ENCODE measurements at places on chromosomes 1 and 21. TPM values are rescaled to one million over a fixed set of nuclear protein-coding genes. Genes with fewer than 3 reads are reported as not detected.

SV2A gene
- 0.51 TPM for total RNA-seq

PRRC2C gene
- total RNA-seq, result 45.7 TPM

PIGC gene
- total RNA-seq, result 13.5 TPM

G0S2 gene
- 460 TPM for total RNA-seq

LCA5L gene
- total RNA-seq, result 0.46 TPM

CFAP74 gene
- not detected for total RNA-seq

DNA sequence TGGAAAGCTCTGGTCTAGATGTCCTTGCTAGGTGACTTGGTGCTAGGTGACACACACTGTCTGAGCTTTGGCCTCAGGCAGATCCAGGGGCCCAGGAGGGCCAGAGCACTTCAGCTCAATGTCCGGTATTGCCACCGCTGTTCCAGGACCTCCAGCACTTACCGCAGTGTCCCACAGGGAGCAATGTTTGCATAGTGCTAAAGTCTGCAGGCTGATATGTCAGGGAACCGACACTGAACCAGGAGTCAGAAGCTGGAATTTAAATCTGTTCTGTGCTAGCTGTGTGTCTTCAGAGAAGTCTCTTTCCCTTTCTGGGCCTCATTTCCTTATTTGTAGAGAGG, 19.3 kb downstream of the DHCR24 start:
- no peak for DNase-seq

- no peak for DNase-seq
Observed at GRCh38 chr1:216437603-216438002, 14.4 kb upstream of the USH2A start.

GRCh38 chr1:77540501-77541161, 141.8 kb downstream of the ZZZ3 start:
- DNase-seq, result no peak

GRCh38 chr1:45640293-45640692, 16.4 kb upstream of the CCDC17 start:
- no peak for DNase-seq

- DNase-seq, result no peak
Observed at GRCh38 chr1:209838537-209838936, 10.8 kb downstream of the UTP25 start.

DNA sequence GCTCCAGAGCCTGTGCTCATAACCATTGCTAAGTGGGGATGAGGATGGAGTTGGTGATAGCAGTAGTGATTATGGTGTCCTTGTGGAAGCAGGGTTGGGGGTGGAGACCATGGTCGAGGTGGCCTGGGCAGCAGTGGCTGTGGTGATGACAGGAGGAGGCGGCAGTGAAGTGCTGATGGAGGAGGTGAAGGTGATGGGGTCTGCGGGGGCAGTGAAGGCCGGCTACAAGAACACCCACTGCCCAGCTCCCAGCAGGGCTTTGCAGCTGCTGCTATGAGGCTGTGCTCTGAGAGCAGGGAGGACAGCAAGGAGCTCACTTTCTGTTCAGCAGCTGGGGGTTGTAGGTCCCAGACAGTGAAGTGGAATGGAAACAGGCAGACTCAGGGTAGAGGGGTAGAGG, 15.6 kb upstream of the DMBX1 start:
- DNase-seq, result no peak

DNA sequence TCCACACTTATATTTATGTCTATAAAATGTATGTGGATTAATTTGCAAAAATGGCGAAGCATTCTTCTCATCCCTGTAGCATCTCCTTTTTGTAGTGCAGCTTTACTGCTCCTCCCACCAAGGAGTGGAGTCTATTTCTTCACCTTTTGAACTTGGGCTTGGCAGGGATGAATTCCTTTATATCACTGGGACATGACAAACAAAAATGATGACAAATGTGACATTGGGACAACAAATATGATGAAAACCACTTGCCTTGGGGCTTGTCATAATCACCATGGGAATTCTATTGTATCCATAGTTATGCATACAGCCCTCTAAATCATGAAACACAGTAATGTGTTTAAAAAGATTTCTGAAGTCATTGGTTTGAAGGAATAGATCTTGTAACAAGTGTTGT, 155.0 kb downstream of the TNFSF18 start:
- DNase-seq, result no peak

DNA sequence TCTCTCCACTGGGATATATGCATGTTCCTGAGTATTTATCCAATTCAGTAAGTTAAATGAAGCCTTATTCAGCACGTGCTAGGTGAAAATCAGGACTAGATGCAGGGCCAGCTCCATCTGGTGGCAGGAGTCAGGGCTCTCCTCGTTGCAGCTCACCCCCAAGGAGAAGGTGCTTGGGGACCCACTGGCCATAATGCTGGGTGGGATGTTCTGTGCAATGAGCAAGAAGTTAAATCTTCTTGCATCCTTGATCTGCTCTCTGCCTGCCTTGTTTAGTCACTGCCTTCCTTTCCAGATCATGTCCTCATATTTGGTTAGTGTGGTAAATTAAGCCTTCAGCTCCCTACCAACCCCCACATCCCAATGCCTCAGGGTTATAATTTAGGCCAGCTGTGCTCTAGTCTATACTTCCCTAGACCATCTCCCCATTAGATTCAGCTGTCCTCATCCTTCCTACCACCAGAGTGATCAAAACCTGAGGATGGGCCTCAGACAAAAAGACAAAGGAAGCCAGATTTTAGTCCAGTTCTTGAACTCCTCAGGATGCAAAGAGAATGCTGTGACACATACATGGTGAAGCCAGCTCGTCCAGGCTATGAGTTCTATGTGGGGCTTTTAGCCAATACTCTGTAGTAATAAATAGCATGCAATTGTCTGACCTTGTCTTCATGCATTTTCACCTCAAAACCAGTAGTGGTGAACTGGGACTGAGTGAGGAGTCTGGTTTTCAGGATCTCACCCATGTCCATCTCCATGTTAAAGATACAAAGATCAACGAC, 55.9 kb downstream of the SEC16B start:
- DNase-seq, result no peak

GRCh38 chr21:45178971-45179370, 104.6 kb downstream of the ADARB1 start:
- no peak for DNase-seq

GRCh38 chr1:181802466-181802865, 259.0 kb downstream of the ZNF648 start:
- DNase-seq, result no peak
